A172 (cell line): ENCODE measurements at places on chromosomes 6 and 20.

GRCh38 chr6:6851059-6851948 lies 256.5 kb upstream of the RREB1 start:
- peak; percentile 98 for DNase-seq

DNA sequence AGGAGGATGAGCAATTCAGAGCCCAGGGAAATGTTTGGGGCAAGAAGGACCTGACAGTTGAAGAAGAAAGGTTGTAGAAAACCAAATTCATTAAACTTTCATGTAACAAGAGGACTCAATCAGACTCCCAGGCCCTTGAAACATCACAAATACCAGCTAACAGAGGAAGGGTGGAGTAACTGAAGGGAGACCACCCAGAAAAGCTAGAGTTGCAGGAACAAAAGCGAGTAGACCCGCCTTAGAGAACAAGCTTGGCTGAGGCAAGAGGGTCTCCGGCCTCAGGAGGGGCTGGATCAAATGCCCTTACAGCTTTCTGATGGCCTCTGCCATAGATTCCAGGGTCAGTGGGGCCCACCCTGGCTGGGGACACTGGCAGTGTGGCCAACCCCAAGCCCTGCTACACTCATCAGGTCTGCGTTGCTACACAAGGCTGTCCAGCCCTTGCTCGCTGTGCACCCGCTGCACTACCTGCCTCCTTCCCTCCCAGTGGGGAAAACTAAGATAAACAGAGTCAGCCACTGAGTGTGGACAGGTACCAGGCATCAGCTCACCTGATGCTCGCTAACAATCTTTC lies 110.0 kb downstream of the SLC23A2 start:
- no peak for DNase-seq

GRCh38 chr6:21003780-21004541 lies 469.7 kb downstream of the CDKAL1 start:
- DNase-seq = peak; percentile 20

DNA sequence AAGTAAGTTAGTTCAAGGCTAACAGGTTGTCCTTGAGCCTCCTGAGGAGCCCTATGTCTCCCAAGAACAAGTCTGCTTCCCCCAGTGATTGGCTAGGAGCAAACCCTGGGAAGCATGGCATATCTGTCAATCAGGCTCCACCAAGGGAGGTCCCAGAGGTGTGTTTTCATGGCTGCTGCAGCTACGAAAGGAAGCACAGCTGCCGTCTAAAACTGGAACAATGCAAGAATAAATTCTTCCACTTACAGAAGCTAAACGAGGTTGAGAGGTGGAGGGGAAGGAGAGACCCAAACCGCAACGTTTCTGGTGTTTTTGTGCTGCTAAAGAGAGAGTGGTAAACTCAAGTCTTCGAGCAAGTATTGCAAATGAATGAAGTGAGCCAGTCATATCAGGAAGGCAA lies 4.9 kb upstream of the PTGIS start:
- no peak for DNase-seq

DNA sequence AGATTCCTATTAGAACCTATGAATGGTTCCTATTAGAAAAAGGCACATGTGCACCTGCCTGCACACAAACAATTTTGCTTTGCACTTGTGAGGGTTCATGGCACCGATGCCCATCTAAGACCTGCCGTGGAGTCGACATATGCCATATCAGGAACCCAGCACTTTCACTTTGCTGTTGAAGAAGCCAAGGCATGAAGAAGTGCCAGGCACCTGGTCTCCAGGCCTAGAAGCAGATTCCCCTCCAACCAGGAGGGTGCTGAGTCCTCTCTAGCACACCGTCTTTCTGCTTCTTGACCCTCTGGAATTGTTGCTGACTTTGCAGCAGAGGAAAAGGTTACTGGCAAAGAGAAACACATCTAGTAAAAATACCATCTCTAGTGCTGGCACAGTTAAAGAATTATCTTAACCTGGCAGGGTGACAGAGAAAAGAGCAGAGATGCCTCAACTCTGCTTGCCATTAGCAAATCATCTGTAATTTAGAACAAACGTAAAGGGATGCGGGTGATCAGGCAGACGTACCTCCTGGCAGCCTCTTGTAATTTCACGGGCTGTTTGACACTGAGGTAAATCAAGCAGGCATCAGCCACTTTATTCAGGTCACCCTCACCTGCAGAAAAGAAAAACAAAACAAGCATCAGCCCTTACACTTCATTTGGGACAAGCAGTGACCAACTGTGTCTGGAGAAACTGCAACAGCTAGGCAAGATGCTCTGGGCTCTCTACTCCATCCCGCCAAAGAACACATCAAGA lies 37.2 kb downstream of the TTI1 start:
- no peak for DNase-seq

DNA sequence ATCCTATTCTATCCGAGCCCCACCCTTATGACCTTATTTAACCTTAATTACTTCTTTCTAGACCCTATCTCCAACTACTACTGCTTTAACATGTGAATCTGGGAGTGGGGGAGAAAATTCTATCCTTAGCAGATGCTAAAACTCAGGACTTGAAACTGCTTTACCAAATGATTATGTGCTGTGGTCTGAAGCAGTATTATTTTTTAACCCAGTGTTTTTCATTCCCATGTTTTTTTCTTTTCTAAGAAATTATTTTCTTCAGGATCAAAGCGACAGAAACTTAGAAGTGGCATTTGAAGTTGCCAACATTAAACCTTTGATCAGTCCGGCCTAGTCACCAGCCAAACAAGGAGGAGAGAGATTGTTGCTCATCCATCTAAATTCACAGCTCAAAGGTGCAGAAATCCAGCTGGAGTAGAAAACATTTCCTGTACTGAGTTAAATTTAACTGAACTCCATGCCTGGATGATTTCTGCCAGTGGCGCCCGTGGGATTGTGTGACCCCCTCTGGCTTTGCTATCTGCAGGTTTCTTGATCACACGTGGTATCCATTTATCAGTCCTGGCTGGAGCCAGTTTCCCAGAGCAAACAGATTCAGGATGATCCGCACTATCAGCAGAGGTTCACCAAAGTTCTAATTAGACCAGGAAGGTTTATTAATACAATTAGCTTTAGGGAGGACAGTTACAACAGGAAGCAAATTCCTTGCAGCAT lies 300.5 kb downstream of the PLCB1 start:
- no peak for DNase-seq

DNA sequence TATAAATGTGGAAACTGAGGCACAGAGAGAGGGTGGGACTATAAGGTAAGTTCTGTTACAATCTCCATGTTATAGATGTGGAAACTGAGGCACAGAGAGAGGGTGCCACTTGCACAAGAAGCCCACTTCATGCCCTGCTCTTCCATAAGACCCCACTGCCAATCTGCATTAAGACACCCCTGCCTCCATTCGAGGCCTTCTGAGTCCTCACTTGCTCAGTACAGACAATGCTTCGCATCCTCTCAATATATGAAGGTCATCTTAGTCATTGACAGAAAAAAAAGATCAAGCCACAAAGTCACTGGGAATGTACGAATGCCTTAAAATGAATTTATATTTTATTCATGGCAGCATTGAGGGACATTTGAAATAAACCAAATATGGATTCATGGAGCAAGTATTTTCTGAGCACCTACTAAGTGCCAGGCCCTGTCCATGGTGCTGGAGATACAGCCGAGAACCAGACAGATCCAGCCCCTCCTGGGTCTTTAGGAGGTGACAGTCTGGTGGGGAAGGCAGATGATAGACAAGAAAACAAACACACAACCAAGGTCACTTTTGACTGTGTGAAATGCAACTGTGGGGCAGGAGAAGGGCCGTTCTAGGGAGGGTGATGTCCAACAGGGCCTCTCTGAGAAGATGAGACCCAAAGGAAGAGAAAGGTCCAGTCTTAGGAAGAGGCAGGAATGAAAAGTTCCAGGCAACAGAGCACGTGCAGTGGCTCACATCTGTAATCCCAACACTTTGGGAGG lies 92.5 kb upstream of the PTPN1 start:
- DNase-seq = no peak

GRCh38 chr20:53826597-53827291 lies 233.1 kb upstream of the ZNF217 start:
- DNase-seq = no peak

DNA sequence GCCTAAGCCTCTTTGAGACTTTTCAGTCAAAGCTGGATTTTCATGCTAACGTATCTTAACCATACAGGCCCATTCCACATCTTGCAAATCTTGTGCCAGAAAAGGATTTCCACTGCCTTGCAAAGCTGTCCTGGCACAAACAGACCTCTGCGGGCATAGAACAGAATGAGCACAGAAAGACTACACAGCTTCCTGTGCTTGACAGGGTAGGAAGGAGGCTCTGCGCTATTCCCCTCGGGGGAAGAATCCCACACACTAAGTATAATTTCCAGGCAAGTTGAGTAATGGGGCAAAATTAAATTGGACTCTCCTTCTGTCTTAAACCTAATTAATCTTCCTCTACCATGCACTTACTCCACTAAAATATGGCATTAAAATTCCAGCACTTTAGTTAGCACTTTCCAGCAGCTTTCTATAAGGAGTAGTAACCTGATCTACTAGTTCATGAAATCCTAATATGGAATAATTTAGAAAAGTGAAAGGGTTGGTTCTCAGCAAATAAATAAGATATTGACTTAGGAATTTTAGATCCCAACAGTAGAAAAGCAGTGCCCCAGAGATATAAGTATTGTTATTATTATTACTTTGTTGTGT lies 532.1 kb upstream of the JAG1 start:
- DNase-seq = no peak

GRCh38 chr6:129567374-129567773 lies 142.6 kb downstream of the ARHGAP18 start:
- DNase-seq = peak; percentile 16

DNA sequence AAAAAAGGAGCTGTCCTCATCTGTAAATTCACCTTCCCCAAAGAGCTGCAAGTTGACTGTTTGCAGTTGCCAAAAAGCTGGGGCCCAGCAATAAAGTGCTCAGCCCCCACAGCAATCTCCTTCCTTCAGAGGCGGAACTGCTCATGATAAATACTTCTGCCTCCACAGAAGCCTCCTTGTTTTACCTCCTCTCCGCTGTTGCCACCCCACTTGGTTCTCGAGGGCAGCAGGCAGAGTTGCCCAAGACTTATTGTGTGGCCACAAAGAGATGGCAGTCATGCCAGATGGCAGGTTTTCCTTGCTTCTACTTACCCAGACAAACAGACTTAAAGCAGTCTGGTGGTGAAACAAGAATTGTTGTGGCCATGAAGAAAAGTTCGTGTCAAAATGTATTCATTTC lies 66.3 kb downstream of the SLX4IP start:
- no peak for DNase-seq

- DNase-seq = no peak
These were observed 200.3 kb upstream of the SIM1 start for GRCh38 chr6:100665041-100665380.

DNA sequence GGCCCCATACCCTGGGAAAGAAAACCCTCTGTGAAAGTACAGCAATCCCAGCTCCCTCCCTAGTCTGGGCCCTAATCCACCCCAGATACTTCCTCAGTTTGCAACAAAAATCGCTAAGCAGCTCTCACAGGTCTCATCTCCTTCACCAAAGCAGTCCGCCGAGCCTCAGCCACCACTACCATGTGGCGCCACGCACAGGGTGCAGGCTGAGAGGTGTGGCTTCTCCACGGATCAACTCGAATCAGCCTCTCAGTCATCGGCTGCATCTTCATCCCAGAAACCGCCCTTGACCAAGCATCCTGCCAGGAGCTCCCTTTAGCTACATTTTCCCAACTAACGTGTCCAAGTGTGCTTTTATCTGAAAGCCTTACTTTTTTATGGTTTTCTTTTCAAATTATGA lies 50.7 kb downstream of the ANKRD60 start:
- DNase-seq = no peak

GRCh38 chr6:148455225-148455624 lies 112.6 kb downstream of the SASH1 start:
- peak; percentile 13 for DNase-seq

DNA sequence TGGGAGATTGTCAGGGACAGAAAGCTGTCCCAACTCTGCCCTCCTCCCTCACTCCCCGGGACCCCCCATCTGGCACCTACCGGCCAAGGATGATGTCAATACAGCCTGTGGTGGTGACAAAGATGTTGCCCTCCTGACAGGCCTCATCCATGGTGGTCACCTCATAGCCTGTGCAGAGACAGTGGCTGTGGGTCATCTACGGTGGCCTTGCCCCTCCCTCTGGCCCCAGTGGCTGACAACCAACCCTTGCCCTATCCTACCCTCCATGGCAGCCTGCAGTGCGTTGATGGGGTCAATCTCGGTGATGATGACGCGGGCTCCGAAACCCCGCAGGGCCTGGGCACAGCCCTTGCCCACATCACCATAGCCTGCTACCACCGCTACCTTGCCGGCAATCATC lies 12.7 kb downstream of the AHCY start:
- DNase-seq = no peak

- DNase-seq = no peak
These were observed 9.6 kb upstream of the CHD6 start for GRCh38 chr20:41627611-41628244.

DNA sequence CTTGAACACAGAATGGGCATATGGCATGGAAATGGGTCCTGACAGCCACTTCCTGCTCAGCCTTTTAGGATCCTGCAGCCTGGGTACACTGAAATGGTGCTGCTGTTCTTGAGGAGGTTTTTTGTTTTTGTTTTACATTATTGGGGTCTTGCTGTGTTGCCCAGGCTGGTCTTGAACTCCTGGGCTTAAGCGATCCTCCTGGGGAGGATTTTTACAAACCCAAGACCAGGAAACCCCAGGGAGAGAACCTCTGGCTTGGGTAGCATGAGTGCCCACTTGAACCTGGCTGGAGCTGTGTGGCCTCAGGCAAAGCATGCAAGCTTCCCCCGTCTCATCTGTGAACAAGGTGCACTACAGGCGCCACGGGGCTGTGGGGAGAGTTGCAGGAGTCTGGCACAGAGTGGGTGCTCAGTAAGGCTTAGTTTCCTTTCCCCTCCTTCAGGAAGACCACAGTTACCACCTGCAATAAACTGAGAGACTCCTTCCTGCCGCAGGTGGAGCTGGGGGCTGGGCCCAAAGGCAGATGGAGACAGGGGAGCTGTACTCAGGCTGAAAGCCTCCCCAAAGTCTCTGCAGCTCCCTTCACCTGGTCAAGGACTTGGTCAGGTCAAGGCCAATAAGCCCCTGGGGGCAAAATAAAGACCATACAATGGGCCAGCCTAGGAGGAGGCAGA lies 1.8 kb downstream of the SLA2 start:
- no peak for DNase-seq

GRCh38 chr6:32815115-32815514 lies 1.7 kb downstream of the HLA-DOB start:
- no peak for DNase-seq

DNA sequence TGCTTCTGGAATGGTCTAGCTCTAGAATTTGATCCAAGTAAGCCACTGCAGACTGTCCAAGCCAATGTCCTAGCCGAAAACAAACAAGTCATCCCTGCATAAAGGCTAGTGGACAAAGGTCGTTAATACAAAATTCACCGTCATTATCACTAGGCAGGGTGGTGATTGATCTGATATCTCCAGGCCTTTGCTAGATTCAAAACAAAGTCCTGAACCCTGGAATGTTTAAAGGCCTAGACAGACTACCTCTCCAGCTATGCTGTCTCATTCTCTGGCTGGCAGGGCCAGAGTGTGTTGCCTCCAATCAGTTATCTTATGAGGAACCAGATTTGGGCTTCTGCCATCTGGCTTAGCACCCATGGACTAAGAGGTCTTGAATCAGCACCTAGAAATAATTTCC lies 38.3 kb downstream of the MAP7 start:
- DNase-seq = no peak
